ENCODE measurements at places on chromosomes 2 and 18.

DNA sequence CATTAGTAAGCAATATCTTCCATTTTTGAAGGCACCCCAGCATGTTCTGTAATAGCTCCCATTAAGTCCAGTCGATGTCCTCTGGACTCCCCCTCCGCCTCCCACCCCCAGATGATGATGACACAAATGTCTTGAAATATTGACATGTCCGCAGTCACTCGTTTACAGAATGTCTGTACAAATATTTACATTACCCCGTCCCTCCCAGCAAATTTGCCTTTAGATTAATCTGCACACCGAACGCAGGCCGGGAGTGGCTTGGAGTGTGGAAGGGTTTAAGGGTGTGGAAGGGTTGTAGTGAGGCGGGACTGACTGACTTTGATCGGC, 853 bp upstream of the OSBPL6 start:
- no peak for DNase-seq

- DNase-seq, result no peak
Observed at GRCh38 chr2:86624267-86624547, 542 bp upstream of the RNF103 start.

GRCh38 chr2:177799531-177799930, 273.0 kb downstream of the PDE11A start:
- no peak for DNase-seq

DNA sequence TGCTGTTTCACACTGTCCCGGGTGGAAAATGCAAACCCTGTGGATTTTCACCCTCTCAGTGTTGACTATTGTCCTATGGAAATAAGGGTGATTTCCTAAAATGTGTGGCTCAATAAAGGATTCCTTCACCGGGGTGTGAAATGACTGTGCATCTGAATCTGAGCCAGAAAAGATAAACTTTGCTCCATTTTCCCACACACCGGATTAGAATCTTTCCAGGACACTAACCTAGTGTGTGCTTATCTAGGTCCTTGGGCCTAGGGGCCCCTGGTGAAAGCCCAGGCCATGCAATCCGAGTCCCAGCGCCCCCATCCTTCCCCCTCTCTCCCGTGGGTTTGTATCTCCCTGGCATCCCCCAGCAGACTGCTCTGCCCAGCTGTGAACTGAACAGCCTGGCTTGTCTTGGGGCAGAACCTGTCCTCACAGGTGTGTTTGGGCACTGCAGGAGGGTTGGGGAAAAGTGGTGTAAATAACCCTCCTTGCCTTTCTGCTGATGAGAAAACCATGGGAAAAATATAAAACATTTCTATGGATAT, 17.3 kb downstream of the KLHL29 start:
- DNase-seq, result no peak

DNA sequence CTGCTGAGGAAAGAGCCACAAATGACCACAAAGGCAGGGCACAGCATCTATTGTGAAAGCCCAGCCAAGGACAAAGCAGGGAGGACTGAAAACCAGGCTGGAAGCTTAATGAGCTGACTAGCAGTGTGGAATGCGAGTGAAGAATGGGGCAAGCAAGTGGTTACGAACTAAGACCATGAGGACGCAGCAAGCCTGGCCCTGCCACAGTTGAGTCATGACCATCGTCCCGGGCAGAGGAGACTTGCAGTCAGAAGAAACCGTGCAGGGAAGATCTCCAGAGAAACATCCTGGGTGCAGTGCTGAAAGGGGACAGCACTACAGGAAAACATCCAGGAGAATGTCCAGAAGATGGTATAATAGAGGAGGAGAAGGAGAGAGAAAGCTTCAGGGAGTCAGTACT, 120.5 kb upstream of the GYPC start:
- DNase-seq, result no peak

DNA sequence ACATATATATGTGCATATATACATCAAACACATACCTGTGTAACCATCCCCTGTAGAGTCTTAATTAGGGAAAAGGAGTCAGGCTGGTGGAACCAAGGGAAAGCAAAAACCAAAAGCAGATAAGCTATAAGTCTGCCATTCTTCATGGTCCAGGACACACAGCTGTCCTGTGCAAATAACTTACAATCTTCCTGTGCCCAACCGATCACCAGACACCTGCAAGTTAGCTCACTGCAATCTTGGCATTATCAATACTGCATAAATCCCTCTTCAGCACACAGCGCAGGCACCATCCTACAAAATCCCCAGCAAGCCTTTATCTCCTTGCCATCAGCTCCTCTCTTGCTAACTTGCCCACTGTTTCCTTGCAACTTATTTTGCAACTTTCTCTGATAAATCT, 60.8 kb upstream of the DYNAP start:
- no peak for DNase-seq

- no peak for DNase-seq
Observed at GRCh38 chr18:58578835-58579560, 49.9 kb downstream of the ALPK2 start.

DNA sequence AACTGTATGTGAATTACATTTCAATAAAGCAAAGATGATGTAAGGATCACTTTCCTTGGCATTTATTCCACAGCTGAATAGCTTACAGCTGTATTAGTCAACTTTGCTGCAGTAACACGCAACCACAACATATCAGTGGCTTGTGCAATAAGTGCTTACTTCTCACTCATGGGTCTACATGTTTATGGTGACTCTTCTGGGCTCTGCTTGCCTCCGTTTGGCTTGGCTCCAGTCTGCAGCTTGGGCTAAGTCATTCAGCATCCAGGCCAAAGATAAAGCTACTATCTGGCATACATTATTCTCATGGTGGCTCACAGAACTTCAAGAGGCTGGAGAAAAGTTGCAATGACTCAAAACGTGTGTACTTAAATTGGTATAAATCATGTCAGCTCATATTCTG, 355.0 kb downstream of the RNF144A start:
- DNase-seq, result no peak

- DNase-seq, result no peak
Observed at GRCh38 chr18:21129566-21130216, 18.1 kb upstream of the ROCK1 start.

- no peak for DNase-seq
Observed at GRCh38 chr2:118112771-118113334, 24.6 kb downstream of the INSIG2 start.

DNA sequence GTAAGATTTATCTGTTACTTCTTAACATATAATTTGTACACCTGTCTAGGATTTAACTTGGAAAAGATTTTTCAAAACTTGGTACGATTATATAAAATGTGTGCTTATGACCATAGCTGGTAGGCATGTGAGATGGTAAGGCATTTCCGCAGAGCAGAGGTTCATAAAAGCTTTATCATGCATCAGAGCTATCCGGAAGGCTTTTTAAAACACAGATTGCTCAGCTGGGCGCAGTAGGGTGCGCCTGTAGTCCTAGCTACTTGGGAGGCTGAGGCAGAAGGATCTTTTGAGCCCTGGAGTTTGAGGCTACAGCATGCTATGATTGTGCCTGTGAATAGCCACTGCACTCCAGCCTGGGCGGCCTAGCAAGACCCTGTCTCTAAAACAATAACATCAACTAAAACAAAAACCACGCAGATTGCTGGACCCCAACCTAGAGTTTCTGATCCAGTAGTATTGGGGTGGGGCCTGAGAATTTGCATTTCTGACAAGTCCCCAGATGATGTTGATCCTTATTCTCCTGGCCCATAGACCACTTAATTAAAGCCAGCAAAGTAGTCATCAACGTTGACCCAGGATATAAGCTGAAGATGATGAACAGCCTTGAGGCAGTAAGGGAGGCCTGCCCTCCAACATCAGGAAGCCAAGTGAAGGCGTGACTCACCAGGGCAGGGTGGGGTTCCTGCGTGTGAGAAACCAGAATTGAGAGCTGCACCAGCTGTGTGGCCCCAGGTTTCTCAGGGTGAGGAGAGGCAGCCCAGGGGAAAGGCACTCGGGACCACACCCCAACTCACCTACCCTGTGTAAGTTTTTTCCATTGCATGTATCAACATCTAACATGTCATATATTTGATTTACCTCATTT, 21.6 kb upstream of the SLC20A1 start:
- no peak for DNase-seq

- DNase-seq, result no peak
Observed at GRCh38 chr2:220648628-220649027, 923.5 kb downstream of the EPHA4 start.

GRCh38 chr2:216849987-216850386, 9.9 kb downstream of the TNP1 start:
- no peak for DNase-seq

DNA sequence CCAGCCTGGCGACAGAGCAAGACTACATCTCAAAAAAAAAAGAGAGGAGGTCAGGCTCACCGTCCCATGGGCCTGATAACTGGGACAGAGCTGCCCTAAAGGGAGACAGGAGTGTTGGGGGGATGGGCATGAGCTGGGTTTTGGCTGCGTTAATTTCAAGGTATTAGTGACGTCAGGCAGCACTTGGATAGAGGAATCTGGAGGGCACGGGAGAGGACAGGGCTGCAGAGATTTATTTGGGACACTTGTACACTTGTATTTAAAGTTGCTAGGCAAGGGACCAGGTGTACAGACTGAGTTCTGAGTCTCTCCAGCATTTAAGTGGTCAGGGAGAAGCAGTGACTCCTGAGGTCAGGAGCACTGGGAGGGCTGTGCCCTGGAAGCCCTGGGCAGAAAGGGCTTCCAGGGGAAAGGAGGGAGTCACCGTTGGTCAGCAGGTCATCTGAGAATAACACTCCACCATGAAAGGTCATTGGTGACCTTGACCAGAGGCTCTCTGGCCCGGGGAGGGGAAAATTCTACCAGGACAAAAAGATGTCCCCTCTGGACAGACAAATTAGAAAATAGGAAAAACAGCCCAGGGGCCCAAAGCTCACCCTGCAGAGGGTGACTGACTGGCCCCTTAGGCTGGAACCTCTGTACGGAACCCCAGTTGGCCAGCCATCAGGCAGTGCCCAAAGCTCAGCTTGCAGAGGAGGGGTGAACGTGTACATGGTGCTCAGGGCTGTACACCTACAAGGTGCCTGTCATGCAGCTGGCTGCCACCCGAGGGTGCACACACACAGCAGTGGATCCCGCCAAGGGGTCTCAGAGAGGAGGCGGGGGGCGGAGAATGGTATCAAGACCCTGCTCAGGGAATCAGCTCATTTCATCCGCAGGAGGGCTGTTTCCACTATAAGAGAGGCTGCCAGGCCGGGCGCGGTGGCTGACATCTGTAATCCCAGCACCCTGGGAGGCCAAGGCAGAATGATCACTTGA, 23.0 kb upstream of the CNNM3 start:
- DNase-seq, result no peak

- DNase-seq, result no peak
Observed at GRCh38 chr2:216565956-216566355, 67.3 kb upstream of the IGFBP2 start.

DNA sequence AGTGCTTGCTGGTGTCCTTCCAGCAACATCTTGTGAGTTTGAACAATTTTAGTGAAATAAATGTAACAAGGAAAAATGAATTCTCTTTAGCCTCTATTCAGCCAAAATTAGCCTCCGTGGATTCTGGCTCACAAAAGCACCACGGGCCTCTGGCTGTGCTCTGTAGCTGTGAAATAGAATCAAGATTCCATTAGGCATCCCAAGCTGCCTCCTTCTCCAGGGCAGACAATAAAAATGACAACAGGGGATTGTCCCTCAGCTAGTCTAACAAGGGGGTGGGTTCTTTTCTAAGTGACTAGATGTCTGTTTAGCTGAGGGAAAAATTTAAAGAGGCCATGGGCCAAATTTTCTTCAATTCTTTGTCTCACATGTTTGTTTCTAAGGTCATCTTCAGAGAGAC, 254.7 kb upstream of the FIGN start:
- DNase-seq, result no peak

DNA sequence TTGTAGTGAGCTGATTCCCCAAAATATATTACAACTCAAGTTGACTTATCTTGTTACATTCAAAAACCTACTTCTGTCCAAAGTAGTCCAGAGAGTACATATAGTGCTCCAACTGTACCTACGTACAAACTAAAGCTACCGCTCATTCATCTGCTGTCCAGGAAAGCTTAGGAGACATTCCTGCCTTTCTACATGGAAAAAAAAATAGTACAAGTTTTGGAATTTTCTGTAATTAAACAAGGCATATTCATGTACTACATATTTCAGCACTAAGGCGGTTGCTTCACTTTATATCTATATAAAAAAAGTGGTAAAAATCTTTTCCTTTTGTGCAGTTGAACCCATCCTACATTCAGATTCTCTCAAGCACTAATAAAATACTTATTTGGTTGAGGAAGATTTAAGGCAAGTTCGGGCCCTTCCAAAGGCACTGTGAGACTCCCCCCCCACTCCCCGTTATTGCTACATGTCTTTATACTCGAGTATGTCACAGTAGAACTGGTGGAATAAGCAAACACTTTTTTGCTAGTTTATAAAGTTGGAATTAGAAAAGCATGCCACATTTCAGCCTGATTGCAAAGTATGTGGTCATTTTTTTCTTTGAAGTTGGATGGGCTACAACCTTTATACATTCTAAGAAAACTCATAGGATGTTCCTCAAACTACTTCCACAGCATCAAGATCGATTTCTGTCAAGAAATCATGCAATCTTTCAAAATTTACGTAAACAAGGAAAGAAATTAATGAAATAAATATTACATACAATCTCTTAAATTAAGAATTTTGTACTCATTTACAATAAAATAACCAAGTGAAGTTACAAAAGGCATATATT, 3.7 kb downstream of the ZFP36L2 start:
- DNase-seq, result no peak

- DNase-seq, result no peak
Observed at GRCh38 chr18:43034683-43035500, 80.6 kb downstream of the RIT2 start.

GRCh38 chr2:121895723-121896571, 140.5 kb downstream of the TSN start:
- no peak for DNase-seq

GRCh38 chr2:37512971-37513370, 158.5 kb downstream of the CDC42EP3 start:
- DNase-seq, result no peak
